ENCODE measurements at places on chromosomes 7 and 10. TPM values are rescaled to one million over a fixed set of nuclear protein-coding genes. Genes with fewer than 3 reads are reported as not detected.

DNA sequence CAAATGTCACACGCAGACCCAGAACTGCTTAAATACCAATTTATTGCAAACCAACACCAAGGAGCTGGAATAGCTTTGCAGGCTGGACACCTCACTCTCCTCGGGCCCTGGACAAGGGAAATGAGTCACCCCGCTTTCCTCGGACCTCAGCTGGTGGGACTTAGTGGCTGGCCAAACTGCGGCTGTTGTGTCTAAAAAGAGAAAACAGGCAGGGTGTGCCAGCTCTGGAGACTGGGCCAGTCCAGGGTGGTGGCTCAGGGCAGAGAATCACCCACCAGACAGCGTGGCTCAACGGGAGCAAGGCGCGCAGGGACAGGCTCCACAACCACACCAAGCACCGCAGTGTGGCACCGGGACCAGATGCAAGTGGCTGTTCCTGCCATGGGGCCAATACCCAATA, 58.2 kb upstream of the CAMK2B start:
- DNase-seq = no peak

GRCh38 chr10:69180525-69181204, 631 bp downstream of the SUPV3L1 start:
- no peak for DNase-seq

GRCh38 chr10:104641187-104641936, at the start of gene SORCS3:
TSS of gene SORCS3 (plus strand) at chr10:104641290.
- no peak for DNase-seq

The TAX1BP1 gene
- total RNA-seq = 126 TPM

DNA sequence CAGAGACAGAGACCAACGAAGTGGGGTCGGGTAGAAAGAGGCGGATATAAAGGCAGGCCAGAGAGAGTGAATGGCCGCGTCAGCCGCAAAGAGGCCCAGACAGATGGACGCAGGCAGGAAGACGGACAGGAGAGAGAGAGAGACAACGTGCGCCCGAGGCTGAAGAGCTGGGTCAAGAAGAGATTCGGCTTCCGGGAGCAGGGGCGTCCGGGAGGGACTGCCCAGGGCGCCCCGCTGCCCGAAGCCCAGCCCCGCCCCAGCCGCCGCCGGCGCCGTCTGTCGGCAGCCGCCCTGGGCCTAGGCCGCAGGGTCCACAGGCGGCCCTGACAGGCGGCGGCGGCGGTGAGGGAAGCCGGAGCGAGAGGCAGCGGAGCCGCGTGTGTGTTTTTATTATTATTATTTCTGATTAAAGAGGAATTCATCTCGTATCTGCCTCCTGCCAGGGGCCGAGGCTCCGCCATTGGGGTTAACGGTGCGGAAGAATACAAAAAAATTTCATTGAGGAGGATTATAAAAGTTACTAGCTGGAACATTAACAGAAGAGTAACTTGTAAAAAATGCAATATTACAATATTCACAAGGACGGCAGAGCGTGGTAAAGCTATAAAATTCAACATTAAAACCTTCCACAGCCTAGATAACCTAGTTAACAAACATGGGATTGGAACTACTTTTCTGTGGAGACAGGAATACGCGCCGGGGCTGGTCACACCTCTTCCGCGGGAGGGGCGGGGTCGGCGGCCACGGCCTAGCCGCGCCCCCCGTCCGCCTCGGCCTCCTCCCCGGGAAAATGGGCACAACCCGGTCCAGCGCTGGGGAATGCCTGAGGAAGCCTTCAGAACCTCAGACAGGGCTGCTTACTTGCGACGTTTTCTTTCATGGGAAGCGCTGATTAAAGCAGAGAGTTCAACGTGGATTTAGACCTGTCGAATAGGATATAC, 29.7 kb upstream of the PAX2 start:
- DNase-seq = no peak

The ZNF804B gene
- 29.8 TPM for total RNA-seq

All from thyroid gland (tissue), 4 donors.